Stimulated activated CD8-positive, alpha-beta memory T cell treated with anti-CD3 and anti-CD28 coated beads, Interleukin-7, amount 100 ng/mL, for 1 hour (primary cell): ENCODE measurements at places on chromosomes 3 and 15.

GRCh38 chr3:134802428-134803050 is 7.5 kb downstream of the EPHB1 start:
- no peak for DNase-seq

- no peak for DNase-seq
Observed at GRCh38 chr3:131405411-131405810, 23.8 kb downstream of the NUDT16 start.

GRCh38 chr15:91302588-91303439 is 202.8 kb downstream of the SV2B start:
- DNase-seq, result no peak

GRCh38 chr15:77312523-77312922 is 107.4 kb downstream of the PEAK1 start:
- no peak for DNase-seq

GRCh38 chr3:181103605-181104004 is 114.1 kb upstream of the DNAJC19 start:
- DNase-seq, result no peak

- DNase-seq, result no peak
Observed at GRCh38 chr3:197345390-197345789, 47.0 kb upstream of the DLG1 start.

- DNase-seq, result no peak
Observed at GRCh38 chr3:108292905-108293328, 3.4 kb upstream of the HHLA2 start.

- DNase-seq, result no peak
Observed at GRCh38 chr3:155934230-155934629, 63.8 kb downstream of the GMPS start.

GRCh38 chr3:50525987-50526386 is 22.6 kb upstream of the CACNA2D2 start:
- DNase-seq, result no peak

- no peak for DNase-seq
Observed at GRCh38 chr3:155737844-155738460, 6.9 kb downstream of the PLCH1 start.

DNA sequence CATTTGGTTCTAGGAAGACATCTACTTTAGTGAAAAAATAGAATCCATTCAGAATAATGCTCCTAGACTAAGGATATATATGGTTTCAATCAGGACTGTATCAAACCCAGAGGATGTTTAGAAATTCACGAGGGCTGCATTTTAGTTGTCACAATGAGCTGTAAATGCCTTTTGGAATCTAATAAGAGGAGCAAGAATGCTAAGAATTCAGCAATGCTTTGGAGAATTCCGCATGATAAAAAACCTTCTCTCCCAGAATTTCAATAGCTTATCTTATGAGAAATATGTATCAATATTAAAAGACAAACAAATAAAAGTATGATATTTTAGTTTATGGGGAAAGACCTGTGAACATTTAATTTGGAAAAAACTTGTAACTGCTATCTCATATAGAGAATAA is 885.1 kb downstream of the ZPLD1 start:
- DNase-seq, result no peak

GRCh38 chr3:149564079-149564478 is 89.6 kb downstream of the TM4SF4 start:
- no peak for DNase-seq

DNA sequence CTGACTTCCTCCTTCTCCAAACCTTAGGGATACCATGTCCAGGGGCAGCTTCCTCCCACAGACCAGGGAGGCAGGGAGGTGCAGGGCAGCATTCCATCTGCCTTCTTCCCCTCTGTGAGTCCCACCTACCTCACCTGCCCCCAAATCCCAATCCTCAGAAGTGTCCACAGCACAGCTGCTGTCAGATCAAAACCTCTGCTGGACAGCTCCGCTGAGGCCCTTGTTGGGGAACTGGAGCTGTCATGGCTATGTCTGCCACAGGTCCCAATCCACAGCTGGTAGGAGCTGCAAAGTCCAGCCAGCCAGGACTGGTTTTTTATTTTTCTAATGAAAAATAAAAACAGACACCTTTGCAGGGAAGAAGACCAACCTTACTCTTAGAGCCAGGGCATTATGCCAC is 40.7 kb upstream of the TBC1D21 start:
- no peak for DNase-seq

- no peak for DNase-seq
Observed at GRCh38 chr3:8458711-8459110, 42.9 kb upstream of the LMCD1 start.

GRCh38 chr15:40190591-40190990 is 29.7 kb downstream of the BUB1B start:
- no peak for DNase-seq

- DNase-seq, result no peak
Observed at GRCh38 chr3:192850451-192850981, 67.1 kb downstream of the MB21D2 start.

DNA sequence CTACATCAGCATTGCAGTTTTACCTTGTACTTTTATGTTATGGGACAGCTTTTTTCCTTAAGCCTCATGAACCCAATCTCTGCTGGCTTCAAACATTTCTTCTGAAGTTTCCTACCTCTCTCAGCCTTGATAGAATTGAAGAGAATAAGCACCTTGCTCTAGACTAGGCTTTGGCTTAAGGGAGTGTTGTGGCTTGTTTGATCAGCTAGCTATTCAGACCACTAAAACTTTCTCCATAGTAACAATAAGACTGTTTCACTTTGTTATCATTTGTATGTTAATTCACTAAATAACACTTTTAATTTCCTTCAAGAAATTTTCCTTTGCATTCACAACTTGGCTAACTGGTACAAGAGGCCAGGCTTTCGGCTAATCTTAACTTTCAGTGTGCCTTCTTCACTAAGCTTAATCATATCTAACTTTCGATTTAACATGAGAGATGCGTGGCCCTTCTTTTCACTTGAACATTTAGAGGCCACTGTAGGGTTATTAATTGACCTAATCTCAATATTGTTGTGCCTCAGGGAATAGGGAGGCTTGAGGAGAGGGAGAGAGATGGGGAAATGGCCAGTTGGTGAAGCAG is 8.1 kb upstream of the TIGIT start:
- DNase-seq, result no peak

DNA sequence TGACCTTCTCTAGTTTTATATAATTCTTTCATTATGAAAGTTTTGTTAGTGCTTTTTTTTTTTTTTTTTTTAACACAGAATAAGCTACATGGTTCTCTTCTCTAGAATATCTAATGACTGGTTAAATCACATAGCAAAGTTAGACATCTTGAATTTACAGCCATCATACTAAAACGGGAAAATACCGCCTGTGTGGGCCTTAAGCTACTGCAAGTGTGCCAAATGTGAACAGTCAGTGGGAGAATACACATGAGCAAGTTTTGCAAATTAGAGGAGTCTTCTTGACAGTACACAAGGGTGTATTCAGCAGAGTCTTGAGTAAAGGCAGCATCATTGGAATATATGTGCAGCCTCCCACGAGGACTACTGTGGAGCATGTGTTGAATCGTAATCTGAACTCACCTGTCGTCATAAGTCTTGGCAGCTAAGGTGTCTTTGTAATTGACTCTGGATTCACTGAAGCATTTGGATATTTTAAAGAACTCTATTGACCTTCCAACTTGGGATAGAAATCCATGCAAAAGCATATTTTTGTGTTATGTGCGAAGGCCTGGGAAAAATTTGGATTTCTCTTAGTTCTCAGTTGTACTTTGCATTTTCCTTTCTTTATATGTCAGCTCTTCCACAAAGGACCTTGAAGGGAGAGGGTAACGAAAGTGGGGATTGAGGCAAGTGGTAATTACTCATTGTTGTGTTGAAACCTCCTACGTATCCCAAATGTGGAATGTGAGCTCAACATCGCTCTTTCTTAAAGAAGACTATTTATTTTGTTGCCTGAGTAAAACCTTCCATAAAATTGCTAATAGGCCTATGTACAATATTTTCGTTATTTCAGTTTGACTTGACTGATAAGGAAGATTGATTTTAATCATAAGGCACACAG is 117.4 kb downstream of the ATG7 start:
- DNase-seq, result no peak

DNA sequence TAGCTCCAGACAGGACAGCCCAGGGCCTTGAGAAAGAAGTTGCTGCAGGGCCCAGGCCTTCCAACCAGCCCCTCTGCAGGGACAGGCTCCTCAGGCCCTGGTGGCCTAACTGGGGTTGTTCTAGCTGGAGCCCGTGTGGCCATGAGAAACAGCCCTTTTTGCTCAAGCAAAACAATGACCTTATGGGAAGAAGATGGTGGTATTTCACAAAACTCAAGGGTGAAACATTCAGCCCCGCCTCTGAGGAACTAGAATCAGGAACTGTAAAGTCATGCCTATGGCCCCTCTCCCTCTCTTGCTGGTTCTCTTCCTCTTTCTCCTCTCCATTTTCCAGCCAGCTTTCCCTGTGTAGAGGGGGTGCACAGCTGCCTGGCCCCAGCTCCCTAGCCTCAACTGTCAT is 273.3 kb downstream of the RPLP1 start:
- DNase-seq, result no peak

GRCh38 chr3:71512000-71512399 is 71.5 kb downstream of the FOXP1 start:
- DNase-seq, result no peak

DNA sequence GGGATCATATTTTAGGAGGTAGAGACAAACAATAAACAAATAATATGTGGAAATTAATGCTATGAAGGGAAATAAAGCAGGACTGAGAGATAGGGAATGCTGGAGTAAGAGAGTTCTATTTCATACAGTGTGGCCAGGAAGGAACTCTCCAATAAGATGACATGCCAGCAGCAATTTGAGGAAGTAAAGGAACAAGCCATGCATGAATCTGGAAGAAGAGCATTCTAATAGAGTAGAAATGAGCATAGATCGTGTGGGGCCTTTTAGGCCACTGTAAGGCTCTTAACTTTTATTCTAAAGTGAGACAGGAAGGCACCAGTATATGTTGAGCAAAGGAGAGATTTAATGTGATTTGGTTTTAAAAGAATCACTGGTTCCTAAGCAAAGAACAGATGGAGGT is 126.3 kb downstream of the DMXL2 start:
- DNase-seq, result no peak
